ENCODE measurements at places on chromosomes 2 and 18.

- DNase-seq = no peak
Observed at GRCh38 chr2:73892631-73893329, at the start of gene ACTG2. Gene ACTG2 (plus strand): TSS chr2:73893008. CDS start chr2:73901312, 8,304 bp downstream.

GRCh38 chr2:233399306-233400225 is 45.3 kb downstream of the DGKD start:
- no peak for DNase-seq

GRCh38 chr2:47010176-47010575 is 94.6 kb upstream of the MCFD2 start:
- DNase-seq = no peak

DNA sequence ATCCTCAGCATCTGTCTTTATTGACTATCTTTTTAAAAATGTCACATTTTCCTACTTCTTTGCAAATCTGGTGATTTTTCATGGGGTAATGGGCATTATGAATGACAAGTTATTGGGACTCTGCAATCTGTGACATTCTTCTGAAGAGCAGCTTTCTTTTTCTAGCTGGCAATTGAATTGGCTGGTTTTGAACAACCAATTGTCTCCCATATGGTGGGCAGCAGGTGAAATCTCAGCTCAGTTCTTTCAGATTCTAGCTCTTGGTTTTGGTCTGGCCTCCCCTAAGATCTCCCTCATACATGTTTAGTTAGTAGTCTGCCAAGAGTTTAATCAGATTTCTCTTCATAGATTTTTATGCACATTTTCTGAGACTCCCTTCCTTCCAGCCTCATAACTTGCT is 107.9 kb upstream of the EPB41L3 start:
- no peak for DNase-seq

DNA sequence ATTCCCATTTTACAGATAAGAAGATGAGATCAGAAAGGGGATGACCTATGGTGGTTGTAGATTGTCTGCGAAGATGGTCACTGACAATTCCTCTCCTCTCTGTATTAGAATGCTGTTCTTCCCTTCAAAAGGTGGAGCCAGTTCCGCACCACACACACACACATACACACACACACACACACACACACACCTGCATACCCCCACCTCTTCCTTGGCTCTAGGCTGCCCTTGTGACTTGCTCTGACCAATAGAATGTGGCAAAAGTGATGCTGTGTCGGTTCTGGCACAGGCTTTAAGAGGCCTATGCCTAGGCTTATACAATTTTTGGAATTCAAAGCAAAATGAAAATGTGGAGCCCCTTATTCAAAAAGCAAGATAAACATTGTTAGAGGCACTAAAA is 88.0 kb downstream of the ZFP36L2 start:
- no peak for DNase-seq

- peak; percentile 22 for DNase-seq
Observed at GRCh38 chr2:150449856-150450255, 37.6 kb downstream of the RND3 start.

DNA sequence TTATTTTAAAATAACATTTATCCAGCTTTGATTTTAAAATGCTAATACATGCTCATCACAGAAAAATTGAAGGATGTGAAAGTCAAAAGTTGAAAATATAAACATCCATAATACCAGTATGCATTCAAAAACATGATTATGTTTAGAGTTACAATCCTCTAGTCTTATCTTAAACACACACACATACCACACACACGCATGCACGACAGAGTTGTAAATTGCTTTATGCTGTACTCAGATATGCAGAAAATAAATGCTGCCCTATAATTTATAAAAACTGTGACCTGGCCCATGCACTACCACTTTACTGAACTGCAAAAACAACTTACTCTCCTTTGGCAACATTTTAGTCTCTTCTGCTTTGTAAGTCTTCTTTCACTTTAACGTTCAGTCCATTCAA is 793.0 kb upstream of the FANCL start:
- no peak for DNase-seq

GRCh38 chr2:190802129-190802528 is 78.5 kb upstream of the GLS start:
- DNase-seq = no peak

- no peak for DNase-seq
Observed at GRCh38 chr2:202017940-202018339, 15.7 kb upstream of the FZD7 start.

GRCh38 chr2:142189501-142189900 is 58.7 kb upstream of the LRP1B start:
- DNase-seq = no peak

DNA sequence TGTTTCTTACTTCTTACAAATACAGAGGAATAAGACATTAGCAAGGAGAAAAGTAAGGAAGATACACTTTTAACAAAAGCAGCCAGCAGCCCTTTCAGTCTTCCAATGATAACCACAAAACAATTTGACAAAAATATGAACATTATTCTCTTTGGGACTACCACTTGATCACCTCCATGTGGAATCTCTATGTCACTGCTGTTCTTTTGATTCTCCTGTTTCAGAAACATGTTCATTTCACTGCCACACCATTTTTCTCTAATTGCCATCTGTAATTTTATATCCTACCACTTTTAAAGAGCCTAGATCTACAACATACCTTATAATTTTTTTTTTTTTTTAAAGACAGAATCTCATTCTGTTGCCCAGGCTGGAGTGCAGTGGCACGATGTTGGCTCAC is 10.9 kb downstream of the INO80D start:
- no peak for DNase-seq

DNA sequence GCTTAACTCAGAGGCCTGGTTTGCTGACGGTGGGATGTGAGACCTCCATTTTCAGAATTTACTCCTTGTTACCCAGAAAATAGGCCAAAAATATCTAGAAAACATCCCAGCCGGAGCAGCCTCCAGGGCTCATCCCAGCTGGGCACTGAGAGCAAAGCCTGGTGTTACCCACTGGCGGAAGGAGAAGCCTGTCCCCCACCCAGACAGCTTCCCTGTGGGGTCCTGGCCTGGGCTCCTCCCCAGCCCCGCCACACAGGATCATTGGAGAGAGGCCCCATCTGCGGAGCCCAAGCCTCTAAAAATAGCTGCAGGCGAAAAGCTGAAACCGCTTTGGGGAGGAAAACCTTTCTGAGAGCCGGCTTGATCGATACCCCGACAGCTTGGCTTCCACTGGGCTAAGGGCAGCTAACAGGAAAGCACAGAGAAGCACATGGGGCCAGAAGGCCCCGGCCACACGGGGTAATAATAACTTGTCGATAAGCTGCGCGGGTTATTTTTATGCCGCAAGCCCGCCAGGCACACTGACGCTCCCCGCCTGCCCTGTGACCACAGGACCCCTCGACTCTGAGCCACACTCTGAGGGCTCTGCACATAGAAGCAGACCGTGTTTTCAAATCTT is 26.9 kb upstream of the FAHD2A start:
- DNase-seq = no peak

DNA sequence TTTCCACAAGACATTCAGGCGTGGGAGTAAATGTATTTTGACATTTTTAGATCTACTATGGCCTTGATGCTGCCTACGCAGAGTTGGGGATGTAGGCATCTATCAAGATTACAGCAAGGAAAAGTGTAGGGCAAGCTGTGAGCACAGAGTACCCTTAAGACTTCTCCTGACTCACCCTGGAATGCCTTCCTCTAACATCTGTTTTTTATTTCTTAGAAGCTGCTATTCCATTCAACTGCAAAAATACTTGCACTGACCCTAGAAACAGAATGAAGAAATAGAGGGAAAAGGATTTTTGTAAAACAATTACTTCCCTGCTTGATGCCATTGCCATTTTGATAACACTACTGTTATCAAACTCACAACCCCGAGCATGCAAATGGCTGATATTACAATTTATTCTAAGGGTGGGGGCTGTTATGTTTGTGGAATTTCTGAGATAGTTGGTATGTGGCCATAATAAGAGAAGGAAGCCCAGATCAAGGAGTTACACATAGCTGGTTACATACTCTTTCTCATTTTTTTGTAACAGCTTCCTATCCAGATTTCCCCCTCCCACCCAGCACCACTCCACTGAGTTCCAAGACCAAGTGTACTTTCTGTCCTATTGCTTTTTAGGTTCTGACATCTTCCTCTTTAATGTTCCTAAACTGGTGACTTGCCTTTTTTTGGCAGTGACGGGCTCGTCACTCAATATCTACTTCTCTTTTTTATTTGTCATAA is 6.0 kb upstream of the ROCK1 start:
- no peak for DNase-seq

- no peak for DNase-seq
Observed at GRCh38 chr2:236795169-236795860, 225.7 kb downstream of the ACKR3 start.

GRCh38 chr18:41265047-41265446 is 690.0 kb upstream of the PIK3C3 start:
- DNase-seq = no peak

GRCh38 chr2:67215214-67216055 is 181.7 kb upstream of the ETAA1 start:
- DNase-seq = no peak

DNA sequence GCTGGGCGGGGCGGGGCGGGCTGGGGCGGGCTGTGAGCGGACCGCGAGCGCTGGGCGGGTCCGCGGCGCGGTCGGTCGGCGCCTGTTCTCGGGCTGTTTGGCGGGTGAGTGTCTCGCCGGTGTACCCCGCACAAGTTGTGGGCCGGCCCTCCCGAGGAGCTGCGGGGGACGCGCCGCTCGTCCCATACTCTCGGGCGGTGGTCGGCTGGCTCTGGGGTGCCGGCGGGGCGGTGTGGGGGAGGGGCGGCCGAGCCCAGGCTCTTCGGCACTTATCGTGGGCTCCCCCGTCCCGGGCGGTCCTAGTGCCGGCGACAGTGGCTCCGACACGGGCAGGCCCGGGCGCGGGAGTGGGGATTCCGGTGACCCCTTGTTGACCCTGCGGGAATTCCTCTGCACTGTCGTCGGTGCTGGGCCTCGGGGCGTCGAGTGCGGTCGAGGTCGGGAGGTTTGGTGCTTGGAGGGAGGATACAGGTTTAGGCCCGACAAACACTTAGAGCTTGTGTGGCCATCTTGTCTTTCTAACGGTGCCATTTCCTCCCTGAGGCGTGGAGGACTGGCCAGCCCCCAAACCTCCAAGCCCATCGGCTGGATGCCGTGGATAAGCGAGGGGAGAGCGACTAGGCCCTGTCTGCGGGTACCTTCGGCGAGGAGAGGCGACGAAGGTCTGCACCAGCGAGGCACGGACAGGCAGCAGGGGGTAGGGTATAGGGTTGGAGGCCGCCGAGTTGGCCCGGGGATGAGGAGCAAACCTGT is at the start of gene SEPTIN2:
Gene SEPTIN2 (plus strand): TSS at position 47 of the 753 bp plus-strand sequence. CDS start 8,308 bp downstream, outside the sequence.
- peak; percentile 34 for DNase-seq

DNA sequence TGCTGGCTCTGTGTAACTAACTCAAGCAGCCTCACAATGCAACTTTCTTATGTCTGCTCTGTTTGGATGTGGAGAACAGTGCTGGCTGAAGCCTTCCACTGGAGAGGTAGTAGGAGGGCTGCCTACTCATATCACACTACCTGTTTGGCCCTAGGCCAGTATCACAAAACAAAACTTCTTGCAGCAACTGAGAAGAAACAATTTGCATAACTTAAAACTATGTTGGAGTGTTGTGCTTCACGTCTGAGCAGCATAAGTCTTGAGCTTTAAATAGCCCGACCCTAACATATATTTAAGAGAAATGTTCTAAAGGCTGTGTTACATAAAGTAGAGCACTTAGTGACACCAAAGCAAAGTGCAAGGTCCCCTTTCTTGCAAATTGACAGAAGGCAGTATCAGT is 204.9 kb upstream of the ACVR2A start:
- no peak for DNase-seq

- DNase-seq = no peak
Observed at GRCh38 chr2:176206682-176207081, 18.2 kb downstream of the HOXD1 start.

DNA sequence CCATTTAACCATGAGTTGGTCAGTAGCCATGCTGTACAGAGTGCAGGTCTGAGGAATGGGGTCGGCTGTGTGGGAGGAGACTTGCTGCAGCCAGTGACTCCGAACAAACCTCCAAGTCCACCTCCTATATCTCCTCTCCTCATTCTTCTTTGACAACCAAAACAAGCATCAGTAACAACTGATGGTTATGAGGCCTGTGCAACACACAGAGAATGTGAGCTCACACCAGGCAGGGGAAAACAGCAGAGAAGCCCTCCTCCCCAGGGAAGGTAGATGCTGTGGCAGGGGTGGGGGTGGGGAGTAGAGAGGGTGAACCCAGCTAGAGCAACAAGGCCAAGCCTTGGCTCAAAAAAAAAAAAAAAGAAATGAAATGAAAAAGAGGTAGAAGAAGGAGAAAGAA is 12.3 kb upstream of the CNGA3 start:
- no peak for DNase-seq

GRCh38 chr2:100247256-100248043 is 74.9 kb downstream of the LONRF2 start:
- no peak for DNase-seq

DNA sequence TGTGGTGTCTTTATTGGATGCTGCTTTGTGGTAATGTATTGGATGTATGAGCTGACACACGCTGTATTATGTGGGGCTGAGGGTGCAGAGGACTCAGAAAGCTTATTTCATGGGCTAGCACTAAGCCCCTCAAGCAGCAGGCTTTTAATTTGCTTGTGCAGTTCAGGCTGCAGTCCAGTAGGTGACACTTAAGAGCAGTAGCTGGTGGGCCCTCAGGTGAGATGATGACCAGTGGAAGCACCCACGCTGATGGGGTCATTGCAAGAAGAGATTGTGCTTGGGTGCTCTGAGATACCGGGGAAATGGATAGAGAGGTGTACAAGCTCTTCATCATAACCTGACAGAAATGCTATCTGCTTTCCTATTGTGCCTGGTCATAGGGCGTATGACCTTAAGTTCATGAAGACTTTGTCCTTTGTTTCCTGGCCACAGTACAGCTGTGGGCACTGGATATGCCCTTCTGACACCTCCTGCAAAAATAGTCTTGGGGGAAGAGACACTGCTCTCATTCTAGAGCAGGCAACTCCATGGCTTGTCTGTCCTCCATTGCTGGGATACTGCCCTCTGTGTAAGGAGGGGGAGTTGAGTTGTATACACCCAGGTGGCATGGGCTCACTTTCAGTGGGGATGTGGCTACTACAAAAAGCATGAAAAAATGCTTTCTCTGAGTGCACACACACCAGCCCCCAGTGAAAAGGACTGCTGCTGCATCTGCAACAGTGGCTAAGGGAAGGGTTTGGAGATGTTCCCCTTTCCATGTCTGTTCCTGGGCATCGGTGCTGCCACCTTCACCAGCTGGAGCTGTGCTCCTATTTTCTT is 205.7 kb upstream of the ZSWIM2 start:
- DNase-seq = no peak
